ENCODE measurements at places on chromosomes 7 and 10.

- DNase-seq: no peak
Measured at GRCh38 chr10:120503689-120504088, 46.7 kb downstream of the PLPP4 start.

GRCh38 chr10:124619802-124620490 lies 124.2 kb downstream of the FAM53B start:
- DNase-seq: no peak

GRCh38 chr10:128008521-128009250 lies 101.8 kb downstream of the PTPRE start:
- DNase-seq: no peak

GRCh38 chr10:22417736-22418268 lies 72.5 kb downstream of the SPAG6 start:
- no peak for DNase-seq

DNA sequence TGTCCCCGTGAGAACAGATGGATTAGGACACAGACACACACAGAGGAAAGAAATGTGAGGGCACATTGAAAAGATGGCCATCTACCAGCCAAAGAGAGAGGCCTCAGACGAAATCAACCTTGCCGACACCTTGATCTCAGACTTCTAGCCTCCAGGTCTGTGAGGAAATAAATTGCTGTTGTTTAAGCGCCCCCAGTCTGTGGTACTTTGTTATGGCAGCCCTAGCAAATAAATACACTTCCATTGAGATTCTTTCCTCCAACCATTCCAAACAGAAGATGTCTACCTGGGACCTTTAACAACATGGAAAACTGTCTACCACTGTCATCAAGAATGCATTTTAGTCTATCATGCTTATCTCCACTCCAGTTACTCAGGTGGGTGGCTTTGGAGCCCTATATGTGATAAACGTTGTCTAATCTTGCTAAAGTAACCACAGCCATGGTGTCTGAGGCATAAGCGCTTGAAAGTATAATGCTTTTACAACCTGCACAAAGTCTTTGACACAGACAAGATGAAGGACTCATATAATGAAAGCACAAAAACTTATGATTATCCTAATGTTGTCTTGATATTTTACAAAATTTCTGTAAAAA lies 244.3 kb downstream of the MTERF1 start:
- no peak for DNase-seq

DNA sequence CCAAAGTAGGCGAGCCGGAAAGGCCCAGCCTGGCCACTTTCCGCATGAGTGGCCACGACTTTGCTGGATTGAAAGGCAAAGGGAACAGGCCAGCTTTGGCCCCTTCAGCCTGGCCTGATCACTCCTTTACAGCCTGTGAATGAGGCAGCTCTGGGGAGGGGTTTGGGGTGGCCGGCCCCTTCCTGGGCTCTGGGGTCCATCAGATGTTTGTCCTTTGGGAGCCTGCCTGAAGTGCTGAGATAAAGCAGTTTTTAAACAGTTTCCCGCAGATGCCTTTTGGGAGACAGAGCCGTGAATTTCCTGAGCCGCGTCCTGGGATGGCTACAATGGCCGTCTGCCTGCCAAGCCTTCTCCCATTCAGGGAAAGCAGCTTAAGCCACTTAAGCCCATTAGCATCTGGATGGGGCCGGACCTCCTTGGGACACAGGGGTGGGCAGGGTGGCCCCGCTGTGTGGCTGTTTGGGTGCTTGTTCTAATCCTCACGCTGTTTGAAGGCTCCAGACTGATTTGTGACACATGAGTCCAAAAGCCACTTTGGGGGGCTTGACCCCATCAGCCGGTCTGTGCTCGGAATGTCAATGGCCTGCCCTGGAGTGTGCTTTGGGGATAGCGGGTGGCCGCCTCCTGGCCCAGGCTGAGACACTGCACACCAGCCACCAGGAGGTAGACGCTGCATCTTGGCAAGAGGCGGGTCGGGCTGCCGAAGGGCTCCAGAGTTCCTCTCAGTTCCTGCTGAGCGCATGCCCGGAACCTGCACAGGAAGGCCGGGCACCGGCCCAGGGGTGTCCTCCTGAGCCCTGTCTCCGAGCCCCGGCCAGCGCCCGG lies 38.9 kb downstream of the NKX6-2 start:
- DNase-seq: no peak

- no peak for DNase-seq
Measured at GRCh38 chr7:120293027-120293426, 20.1 kb downstream of the KCND2 start.

All from NCI-H1694 (cell line).